Esophagus squamous epithelium (tissue), 5 donors: ENCODE measurements at places on chromosomes 5 and 9. TPM values are rescaled to one million over a fixed set of nuclear protein-coding genes. Genes with fewer than 3 reads are reported as not detected.

DNA sequence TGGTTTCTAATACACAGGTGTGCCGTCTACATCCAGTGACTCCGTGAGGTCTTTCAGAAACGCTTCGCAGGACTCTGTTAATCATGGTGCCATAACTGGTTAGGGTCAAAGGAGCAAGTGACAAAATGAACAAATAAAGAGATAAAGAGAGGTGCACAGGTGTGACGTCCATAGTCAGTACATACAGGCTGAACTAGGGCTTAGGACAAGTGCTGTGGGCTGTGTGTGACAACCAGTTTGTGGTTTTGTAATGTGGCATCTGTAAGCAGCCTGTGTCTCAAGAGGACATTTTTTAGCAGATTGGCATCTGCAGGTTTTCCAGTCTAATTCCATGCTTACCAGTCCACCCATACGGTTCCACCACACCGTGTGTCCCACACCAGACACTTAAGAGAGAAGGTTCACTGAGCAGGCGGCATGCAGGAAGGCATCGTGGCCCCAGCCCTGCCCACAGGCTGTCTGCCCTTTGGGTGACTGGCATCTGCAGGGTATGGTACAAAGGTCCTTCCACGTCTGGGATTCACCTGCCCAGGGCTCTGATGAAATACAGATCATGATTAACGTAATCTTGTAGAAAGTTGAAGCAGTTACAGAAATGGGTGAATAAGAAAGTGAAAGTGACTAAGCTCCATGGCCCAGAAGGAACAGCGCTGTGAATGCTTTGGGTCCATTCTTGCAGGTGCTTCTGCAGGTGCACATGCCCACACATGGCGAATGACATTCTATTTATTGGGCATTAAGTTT, 26.9 kb downstream of the SRD5A1 start:
- DNase-seq, result no peak
- H3K27ac ChIP-seq, result no peak overlapping the region
- H3K4me3 ChIP-seq, result no peak overlapping the region
- peaks cover 97% of the 10 kb centered on the region for H3K36me3 ChIP-seq
- H3K4me1 ChIP-seq, result no peaks in the 10 kb centered on the region

GRCh38 chr5:154794525-154795234, 39.5 kb downstream of the LARP1 start:
- no peak for DNase-seq
- H3K4me3 ChIP-seq, result no peak overlapping the region
- H3K27me3 ChIP-seq, result no peaks in the 10 kb centered on the region
- no peaks in the 10 kb centered on the region for H3K4me1 ChIP-seq

The SOHLH1 gene
- total RNA-seq, result not detected

The GGTA1 gene
- 29.9 TPM for total RNA-seq

GRCh38 chr5:159787837-159788236, 128.4 kb upstream of the ADRA1B start:
- DNase-seq, result no peak
- peak overlapping the region; percentile 59 for H3K27ac ChIP-seq
- no peaks in the 10 kb centered on the region for H3K36me3 ChIP-seq
- no peaks in the 10 kb centered on the region for H3K4me1 ChIP-seq
- no peak overlapping the region for H3K4me3 ChIP-seq

DNA sequence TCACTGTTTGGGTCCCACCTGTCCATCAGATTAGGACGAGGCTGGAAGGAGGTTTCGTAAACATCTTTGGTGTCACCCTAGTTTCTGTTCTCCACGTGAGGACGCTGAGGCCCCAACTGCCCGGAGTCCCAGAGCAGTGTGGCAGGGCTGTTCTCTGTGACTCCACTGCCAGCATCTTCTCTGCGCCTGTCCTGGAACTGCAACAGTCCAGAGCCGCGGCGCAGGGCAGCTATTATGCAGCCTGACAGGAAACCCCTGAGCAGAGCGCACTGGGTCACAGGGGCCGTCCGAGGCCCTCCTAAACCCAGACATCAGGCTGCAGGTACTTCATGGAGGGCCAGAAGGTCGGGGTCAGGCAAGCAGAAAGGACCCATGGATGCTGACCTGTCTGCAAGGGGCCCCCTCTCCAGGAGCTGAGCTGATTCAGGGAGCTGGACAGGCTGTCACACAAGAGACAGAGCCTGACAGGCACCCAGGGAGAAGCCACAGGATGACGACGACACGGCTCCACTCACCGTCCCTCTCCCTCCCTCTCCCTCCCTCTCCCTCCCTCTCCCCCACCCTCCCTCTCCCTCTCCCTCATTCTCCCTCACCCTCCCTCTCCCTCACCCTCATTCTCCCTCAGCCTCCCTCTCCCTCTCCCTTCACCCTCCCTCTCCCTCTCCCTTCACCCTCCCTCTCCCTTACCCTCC, 31.7 kb downstream of the DBH start:
- H3K4me1 ChIP-seq, result no peaks in the 10 kb centered on the region
- no peaks in the 10 kb centered on the region for H3K36me3 ChIP-seq
- no peak for DNase-seq
- H3K27ac ChIP-seq, result no peak overlapping the region
- no peak overlapping the region for H3K4me3 ChIP-seq

DNA sequence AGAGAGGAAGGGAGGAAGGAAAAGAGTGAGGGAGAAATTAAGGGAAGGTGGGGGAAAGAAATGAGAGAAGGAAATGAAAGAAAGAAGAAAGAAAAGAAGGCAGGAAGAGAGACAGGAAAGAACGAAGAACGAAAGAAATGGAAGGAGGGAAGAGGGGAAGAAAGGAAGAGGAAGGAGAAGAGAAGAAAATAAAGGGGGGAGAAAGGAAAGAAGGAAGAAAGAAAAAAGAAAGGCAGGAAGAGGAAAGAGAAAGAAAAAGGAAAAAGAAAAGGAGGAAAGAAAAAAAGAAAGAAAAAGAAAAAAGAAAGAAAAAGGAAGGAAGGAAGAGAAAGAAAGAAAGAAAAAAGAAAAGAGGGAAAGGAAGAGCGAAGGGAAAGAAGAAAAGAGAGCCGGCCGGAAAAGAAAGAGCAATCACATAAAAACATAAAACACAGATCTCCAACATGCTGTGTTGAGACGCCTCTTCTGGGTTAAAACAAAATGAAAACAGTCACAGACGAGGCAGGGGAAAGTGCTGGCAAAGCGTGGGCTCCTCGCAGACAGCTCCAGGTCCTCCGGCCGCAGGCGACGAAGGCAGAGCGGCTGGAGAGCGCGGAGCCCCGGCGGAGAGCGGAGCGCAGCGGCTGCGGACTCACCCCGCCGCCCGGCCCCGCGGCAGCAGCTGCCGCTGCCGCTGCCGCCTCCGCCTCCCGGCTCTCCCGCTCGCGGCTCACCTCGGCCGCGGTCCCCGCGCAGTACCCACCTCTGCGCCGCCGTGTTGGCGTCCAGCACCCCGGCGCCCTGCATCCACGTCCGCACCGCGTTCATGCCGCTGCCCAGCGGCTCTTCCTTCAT, 896 bp downstream of the EBF1 start:
- peak overlapping the region; percentile 84 for H3K27ac ChIP-seq
- H3K4me1 ChIP-seq, result peaks cover 11% of the 10 kb centered on the region
- H3K27me3 ChIP-seq, result peaks cover 4% of the 10 kb centered on the region
- H3K4me3 ChIP-seq, result peak overlapping the region; percentile 69
- no peak for DNase-seq
- H3K36me3 ChIP-seq, result no peaks in the 10 kb centered on the region

The QSOX2 gene
- total RNA-seq, result 4.1 TPM

GRCh38 chr9:71626395-71626794, 141.9 kb downstream of the CEMIP2 start:
- no peak overlapping the region for H3K27ac ChIP-seq
- H3K4me3 ChIP-seq, result no peak overlapping the region
- H3K27me3 ChIP-seq, result no peaks in the 10 kb centered on the region

DNA sequence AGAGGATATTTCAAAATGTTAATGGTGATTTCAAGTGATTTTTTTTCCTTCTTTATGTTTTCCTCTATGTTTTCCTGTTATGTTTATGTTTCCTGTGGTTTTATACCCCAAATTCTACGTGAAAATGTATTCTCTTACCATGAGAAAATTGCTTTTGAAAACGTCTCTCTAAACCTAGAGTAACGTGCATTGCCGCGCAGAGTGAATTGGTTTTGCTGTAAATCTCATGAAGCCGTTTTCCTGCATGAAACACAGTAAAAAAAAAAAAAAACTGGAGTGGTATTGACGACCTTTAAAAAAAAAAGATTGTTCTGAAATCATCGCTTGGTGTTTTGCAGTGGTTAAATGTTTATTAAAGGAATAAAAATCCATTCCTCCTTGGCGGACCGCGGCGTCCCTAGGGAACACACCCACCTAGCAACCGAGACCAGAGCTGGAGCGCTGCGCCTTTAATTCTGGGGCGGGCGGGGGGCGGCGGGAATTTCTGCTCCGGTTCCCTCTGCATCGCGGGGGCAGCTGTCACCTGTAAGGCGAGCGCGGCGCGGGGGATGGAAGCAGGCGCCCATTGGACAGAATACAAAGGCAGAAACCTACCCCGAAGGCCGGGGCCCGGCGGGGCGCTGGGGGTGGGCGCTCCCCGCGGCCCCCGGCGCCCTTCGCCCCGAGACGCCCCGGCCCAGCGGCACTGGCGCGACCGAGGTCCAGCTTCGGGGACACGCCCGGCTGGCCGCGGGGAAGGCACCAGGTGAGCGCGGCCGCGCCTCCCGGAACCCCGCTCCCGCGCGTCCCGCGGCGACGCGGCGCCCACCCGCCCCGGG, at the start of gene SOWAHA:
Gene SOWAHA (plus strand): TSS at position 522 of the 818 bp plus-strand sequence. CDS start 320 bp downstream, outside the sequence.
- no peaks in the 10 kb centered on the region for H3K36me3 ChIP-seq
- peaks cover 55% of the 10 kb centered on the region for H3K27me3 ChIP-seq
- H3K4me1 ChIP-seq, result peaks cover 9% of the 10 kb centered on the region
- DNase-seq, result no peak

- H3K27ac ChIP-seq, result no peak overlapping the region
- peaks cover 23% of the 10 kb centered on the region for H3K4me1 ChIP-seq
- H3K4me3 ChIP-seq, result peak overlapping the region; percentile 64
- peaks cover 41% of the 10 kb centered on the region for H3K27me3 ChIP-seq
Measured at GRCh38 chr5:171421331-171422262, 2.1 kb downstream of the FGF18 start.

DNA sequence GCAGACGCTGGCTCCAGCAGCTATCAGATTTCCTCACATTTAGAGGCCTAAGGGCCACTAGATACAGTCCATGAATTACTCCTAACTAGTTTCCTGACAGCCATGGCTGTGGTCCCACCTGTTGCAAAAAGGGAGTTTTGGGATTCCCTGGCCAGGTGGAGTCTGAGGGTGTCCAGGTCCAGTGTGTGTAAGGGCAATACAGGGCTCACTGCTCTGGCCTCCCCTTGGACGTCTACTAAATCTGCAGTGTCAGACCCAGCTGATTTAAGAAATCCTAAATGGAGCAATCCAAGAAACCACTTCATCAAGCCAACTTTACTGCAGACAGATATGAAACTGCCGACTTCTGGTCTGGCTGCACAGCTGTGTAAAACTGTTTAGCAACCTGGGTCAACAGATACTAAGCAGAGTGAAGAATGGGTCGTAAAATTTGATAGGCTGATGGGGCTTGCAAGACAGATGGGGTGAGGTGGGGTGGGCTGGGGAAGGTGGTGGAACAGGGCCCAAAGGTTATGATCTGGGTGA, 116.4 kb downstream of the GADD45G start:
- H3K27me3 ChIP-seq, result no peaks in the 10 kb centered on the region
- H3K27ac ChIP-seq, result no peak overlapping the region
- H3K36me3 ChIP-seq, result no peaks in the 10 kb centered on the region
- no peaks in the 10 kb centered on the region for H3K4me1 ChIP-seq

- DNase-seq, result no peak
- H3K36me3 ChIP-seq, result no peaks in the 10 kb centered on the region
- H3K27ac ChIP-seq, result no peak overlapping the region
- no peaks in the 10 kb centered on the region for H3K4me1 ChIP-seq
Measured at GRCh38 chr5:27511061-27511460, 472.7 kb upstream of the CDH9 start.

- no peak overlapping the region for H3K27ac ChIP-seq
- peaks cover 25% of the 10 kb centered on the region for H3K36me3 ChIP-seq
- H3K4me1 ChIP-seq, result no peaks in the 10 kb centered on the region
Measured at GRCh38 chr5:80759866-80760577, 105.2 kb upstream of the DHFR start.

The PTCD2 gene
- total RNA-seq, result 6.9 TPM

DNA sequence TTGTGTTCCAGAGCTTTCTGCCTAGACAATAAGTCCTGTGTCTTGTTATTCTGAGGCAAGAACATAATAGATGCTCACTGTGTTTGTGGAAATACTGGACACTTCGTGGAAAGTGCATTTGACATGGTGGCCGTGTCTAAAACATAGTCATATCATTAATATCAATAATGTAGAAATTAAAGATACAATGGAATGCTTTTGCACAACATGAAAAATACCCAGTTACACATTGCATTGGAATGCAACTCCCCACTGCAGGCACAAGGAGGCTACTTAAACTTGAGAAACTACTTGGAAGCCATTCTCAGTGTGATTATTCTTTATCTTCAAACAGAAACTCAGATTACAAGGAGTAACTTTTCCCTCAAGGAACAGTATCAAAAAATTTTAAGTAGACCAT, 145.3 kb upstream of the ZNF462 start:
- H3K4me3 ChIP-seq, result no peak overlapping the region
- H3K36me3 ChIP-seq, result no peaks in the 10 kb centered on the region
- no peak overlapping the region for H3K27ac ChIP-seq
- no peaks in the 10 kb centered on the region for H3K27me3 ChIP-seq
- no peak for DNase-seq

- peaks cover 13% of the 10 kb centered on the region for H3K4me1 ChIP-seq
- DNase-seq, result no peak
- H3K27me3 ChIP-seq, result peaks cover 17% of the 10 kb centered on the region
- no peak overlapping the region for H3K4me3 ChIP-seq
- H3K36me3 ChIP-seq, result no peaks in the 10 kb centered on the region
- H3K27ac ChIP-seq, result no peak overlapping the region
Measured at GRCh38 chr9:89598926-89599325, 5.9 kb upstream of the GADD45G start.

The SH3RF2 gene
- 63.1 TPM for total RNA-seq

DNA sequence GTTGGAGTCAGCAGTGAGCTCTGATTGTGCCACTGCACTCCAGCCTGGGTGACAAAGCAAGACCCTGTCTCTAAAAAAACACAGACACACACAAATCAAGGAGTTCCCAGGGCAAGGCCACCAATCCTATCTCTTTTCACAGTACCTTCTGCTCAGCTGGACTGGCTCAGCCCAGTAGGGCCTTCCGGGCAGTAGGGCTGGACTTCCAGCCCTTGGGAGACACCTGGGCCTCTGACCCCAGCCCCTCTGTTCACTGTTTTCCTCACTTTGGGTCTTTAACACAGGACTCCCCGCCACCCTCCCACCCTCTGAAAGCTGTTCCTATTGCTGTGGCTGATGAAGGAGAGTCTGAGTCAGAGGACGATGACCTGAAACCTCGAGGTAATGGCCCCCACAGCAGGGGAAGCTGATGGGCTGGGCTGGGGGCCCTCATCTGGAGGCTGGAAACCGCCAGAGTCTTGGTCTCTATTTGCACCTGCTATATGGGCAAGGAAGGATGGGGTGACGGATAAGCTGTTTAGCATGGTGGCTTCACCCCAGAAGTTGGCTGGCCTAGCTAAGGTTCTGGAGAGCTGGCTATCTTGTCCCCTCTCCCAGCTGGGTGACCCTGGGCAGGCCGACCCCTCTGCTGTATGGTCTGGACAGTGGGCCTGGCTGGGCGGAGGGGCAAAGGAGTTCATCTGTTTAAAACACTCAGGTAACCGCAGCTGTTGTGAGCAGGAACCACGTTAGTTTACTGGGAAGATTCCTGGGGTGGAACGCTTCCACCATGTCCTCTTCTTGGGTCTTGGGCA, 25.6 kb downstream of the USP20 start:
- H3K4me3 ChIP-seq, result no peak overlapping the region
- H3K27me3 ChIP-seq, result no peaks in the 10 kb centered on the region
- DNase-seq, result no peak
- peaks cover 12% of the 10 kb centered on the region for H3K36me3 ChIP-seq
- no peak overlapping the region for H3K27ac ChIP-seq

The CDK7 gene
- total RNA-seq, result 40.7 TPM

GRCh38 chr9:10268531-10269485, 344.0 kb downstream of the PTPRD start:
- H3K4me1 ChIP-seq, result no peaks in the 10 kb centered on the region
- H3K27me3 ChIP-seq, result no peaks in the 10 kb centered on the region
- H3K27ac ChIP-seq, result no peak overlapping the region
- no peak for DNase-seq
- no peaks in the 10 kb centered on the region for H3K36me3 ChIP-seq
